ENCODE measurements at places on chromosomes 7 and 10.
A peak's percentile ranks its signal among the peaks of the same experiment; 100 is the strongest.

GRCh38 chr10:71084818-71085126, 127.6 kb upstream of the UNC5B start:
- no peak for DNase-seq

DNA sequence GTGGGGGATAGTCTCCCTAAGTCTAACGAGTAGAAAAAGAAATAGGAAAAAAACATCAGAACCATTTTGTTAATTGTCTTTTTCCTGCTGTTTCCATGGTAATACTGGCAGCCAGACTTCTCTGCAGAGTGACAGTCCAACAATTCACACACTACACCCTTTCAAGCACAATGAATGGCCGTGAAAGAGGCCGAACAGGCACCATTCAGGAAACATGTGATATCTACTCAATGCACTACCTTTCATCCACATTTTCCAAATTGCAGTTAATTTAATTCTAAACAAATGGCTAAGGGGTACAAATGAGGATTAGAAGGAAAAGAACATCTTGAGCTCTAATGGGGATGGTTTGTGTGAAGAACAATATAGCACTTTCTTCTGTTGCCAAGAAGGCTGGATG, 358.5 kb upstream of the ANKRD30A start:
- no peak for DNase-seq

- DNase-seq = no peak
These were observed 579.4 kb downstream of the PTPRN2 start for GRCh38 chr7:158008267-158008666.

- peak; percentile 9 for DNase-seq
These were observed 162.7 kb downstream of the AVL9 start for GRCh38 chr7:32658034-32658433.

DNA sequence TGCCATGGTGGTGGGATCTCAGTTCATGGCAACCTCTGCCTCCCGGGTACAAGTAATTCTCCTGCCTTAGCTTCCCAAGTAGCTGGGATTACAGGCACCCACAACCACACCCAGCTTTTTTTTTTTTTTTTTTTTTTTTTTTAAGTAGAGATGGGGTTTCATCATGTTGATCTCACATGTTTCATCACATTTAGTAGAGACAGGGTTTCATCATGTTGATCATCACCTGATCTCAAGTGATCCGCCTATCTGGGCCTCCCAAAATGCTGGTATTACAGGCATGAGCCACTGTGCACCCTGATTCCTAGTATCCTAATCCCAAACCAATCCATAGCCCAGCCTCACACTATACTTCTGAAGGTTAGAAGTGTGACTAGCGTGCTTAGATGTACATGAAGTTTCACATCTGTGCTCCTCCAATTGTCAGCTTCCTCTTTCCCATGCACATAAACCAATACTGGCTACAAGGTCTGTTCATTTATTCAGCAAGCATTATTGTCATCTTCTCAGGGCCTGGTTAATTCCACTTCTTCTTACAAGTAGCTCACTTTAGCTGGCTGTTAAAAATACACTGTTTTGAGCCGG, 6.8 kb upstream of the NAT16 start:
- no peak for DNase-seq

DNA sequence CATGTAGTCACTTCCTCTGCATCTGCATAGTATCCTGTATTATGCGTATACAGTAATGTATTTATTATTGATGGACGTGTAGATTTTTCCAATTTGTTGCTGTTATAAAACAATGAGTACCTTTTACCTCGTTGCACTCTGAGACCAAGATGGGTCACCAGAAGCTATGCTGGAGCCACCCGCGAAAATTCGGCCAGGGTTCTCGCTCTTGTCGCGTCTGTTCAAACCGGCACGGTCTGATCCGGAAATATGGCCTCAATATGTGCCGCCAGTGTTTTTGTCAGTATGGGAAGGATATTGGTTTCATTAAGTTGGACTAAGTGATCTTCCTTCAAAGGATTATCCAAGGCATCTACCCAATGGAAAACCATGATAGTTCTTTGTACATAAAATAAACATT, 1.0 kb downstream of the PSMC2 start:
- DNase-seq = no peak

DNA sequence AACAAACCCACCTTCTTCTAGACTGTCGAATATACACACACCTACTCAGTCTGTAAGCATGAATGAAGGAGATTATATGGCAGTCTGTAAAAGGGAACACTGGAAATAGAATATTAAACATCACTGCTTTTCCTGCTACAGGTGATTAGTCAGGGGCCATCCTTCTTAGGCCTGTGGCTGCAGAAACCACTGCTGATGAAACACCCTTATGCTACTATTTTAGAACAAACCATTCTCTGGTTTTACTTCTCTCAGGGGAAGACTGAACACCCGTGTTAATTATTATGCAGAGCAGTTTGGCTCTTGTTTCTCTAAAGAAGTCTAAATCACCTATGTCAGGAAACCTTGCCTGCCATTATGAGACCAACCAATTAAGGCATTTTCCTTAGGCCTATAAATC, 351.1 kb upstream of the KLF6 start:
- DNase-seq = no peak

- peak; percentile 55 for DNase-seq
These were observed 27.5 kb downstream of the PVRIG start for GRCh38 chr7:100247152-100247757.

DNA sequence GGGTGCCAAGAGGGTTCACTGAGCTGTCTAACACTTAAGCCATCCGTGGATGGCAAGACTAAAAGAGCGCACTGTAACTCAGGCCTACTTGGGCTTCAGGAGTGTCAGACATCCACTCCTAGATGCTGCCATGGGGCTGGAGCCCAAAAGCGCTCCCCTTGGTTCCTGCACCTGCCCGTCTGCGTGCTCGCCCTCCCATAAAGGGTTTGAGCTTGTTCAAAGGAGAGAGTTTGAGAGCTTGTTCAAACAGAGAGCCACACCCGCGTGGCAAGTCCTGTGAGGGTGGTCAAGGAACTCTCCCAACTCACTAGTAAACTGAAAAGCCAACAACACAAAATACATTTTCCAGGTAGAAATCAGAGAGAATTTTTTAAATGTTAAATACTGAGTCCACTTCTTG, 256.7 kb downstream of the SEMA3A start:
- DNase-seq = no peak

DNA sequence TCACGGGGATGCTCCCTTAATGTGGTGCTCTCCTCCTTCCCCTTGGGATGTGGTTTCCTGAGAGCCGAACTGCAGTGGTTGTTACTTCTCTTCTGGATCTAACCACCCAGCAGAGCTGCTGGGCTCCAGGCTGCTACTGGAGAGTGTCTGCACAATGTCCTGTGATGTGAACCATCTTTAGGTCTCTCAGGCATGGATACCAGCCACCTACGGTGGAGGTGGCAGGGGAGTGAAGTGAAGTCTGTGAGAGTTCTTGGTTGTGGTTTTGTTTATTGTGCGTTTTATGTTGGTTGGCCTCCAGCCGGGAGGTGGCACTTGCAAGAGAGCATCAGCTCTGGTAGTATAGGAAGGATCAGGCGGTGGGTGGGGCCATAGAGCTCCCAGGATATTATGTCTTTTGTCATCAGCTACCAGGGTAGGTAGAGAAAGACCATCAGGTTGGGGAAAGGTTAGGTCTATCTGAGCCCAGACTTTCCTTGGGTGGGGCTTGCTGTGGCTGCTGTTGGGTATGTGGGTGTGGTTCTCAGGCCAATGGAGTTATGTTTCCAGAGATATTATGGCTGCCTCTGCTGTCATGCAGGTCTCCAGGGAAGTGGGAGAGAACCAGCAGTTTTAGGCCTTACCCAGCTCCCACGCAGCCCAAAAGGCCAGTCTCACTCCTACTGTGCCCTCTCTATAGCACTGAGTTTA, 87.9 kb downstream of the KIF20B start:
- no peak for DNase-seq

DNA sequence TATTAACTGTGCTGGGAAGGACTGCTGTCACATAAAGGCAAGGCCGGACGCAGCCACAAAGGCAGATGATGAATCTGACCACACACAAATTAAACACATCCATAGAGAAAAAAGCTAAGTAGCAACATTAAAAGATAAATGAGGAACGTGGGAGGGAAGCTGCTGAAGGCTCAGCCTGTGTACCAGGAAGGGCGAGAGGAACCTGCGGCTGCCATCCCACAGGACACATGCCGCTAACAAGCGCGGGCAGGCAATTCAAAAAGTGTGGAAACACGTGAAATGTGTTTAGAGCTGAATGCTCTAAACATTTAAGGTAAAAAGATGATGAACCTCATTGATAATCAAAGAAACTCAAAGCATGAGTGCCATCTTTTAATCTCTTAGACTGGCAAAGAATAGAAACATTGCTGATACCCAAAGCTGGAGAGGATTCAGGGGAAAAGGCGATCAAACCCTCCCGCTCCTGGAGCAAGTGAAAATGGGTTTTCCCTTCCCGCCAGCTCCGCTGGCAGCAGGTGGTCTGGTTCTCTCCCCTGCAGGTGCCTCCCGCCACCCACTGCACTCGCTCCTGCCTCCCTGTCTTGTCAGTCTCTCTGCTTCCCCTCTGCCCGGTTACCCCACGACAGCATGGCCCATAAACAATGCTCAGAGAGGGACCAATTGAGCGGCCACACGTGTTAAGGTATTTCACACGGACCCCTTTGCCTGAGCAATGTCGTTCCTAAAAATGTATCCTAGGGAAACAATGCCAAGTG, 4.2 kb downstream of the STK32C start:
- DNase-seq = no peak

- DNase-seq = no peak
These were observed 9.3 kb downstream of the YKT6 start for GRCh38 chr7:44210107-44210506.

DNA sequence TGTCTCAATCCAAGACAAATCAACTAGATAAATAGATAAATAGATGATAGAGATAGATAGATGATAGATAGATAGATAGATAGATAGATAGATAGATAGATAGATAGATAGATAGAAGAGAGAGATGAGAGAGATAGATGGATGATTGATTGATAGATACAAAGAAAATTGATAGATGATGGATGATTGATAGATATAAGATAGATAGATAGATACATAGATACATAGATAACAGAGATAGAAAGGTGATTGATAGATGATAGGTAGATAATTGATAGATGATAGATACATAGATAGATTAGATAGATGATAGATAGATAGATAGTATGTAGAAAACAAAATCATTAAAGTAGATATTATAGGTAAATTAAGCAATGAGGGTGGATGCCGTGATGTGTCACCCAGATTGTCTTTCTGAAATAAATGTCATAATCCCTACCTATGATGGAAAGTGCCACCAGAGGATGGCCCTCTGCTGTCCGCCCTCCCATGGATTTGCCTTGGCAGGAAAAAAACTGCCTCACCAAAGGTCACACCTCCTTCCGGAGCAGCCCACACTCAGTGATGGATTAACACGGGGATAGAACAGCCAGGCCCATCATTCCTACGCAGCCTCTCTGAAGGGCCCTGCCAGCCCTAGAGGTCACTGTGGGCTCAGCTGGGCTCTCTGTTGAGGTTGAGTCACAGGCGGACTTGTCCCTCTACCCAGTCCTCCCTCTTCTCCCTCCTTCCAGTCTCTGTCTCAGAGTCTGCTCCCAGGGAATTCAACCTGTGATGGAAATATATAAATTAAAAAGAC, 50.8 kb downstream of the KCNH2 start:
- no peak for DNase-seq

DNA sequence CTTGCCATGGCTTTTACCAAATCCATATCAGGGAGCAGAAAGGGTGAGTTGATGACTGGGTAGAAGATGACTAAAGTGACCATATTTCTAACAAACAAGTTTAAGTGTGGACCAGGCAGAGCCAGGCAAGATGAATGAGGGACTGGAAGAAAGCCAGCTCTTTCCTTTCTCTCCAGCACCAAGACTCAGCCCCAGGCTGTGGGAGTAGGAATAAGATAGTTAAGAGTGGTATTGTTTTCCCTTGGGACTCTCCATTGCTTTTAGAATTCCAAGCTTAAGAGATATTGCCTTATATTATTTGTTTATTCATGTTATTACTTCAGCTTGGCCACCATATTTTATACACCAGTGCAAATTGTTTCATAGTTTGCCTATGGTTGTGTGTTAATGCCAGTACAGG, 28.8 kb upstream of the TSPAN33 start:
- no peak for DNase-seq

DNA sequence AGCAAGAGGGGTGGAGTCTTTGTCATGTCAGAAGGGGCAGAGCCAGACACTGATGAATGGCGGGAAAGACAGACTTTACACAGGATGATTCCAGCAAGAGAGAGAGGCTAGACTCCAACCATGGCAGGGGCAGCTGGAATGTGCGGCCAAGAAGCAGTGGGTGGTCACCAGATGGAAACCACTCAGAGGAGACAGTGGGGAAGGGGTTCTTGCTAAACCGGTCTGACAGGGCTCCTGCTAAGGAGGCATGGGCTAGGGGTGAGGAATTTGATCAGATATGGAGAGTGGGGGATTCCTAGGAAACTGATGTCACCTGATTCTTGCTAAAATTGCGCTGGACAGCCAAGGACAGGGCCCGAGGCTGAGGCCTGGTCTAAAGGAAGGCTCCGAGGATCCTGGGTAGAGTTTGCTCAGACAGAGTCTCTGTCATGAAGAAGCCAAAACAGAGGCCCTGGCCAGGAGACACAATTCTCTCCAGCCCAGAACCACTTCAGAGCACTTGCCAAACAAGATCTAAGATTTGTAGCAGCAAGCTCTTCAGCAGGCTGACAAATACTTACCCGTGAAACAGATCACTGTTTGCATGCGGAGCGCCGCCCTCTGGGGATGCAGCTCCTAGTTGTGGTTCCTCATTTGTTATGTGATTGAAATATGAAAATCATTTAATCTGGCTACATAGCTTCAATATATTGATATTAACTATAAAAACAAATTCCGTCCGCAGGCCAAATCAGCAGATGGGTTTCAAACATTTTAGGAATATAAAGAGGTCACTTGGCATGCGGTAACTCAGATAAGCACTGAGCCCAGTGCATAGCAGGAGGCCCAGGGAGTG, 377.0 kb downstream of the TCERG1L start:
- no peak for DNase-seq

GRCh38 chr10:88237896-88238614, 345.1 kb downstream of the RNLS start:
- DNase-seq = no peak

DNA sequence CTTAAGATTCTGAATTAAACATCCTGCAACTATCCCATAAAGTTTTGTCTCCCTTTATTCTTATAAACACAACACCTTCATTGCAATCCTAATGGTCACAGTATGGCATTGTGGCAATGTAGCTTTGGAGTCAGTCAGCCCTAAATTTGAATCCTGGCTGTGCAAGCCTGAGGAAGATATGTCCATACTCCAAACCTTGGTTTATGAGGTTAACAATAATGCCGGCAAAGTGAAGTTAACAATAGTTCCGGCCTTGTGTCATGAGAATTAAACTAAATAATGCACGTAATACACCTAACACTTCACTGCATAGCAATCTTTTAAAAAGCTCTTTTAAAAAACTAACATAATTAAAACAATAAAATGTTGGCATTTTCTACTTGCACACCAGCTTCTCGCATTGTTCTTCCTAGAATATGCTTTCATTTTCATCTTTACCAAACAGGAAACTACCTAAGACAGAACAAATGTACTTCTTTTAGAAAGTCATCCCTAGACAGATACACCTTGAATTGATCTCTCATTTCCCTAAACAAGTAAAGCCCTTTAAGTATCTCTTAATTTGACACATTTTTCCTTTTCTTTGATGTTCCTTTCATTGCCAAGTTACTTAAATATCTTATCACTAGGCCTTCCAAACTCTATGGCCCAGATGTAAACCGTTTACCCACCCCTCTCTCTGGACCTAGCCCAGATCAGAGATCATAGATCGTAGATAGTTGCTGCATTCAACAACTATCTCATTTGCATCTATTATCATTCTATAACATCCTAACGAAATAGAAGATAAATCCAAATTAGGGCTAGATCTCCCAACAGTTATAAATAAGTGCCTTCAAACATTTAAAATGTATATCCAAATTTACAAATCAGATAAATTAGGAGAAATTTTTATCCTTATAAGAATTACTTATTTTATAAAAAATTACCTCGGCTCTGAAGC, 66.7 kb downstream of the CREB3L2 start:
- DNase-seq = no peak
